ENCODE measurements at places on chromosomes 4 and X.
A peak's percentile ranks its signal among the peaks of the same experiment; 100 is the strongest.

- no peak for DNase-seq
Observed at GRCh38 chrX:152735101-152735500, 1.5 kb downstream of the MAGEA12 start.

GRCh38 chr4:128682942-128683666, 126.4 kb upstream of the JADE1 start:
- DNase-seq, result no peak

DNA sequence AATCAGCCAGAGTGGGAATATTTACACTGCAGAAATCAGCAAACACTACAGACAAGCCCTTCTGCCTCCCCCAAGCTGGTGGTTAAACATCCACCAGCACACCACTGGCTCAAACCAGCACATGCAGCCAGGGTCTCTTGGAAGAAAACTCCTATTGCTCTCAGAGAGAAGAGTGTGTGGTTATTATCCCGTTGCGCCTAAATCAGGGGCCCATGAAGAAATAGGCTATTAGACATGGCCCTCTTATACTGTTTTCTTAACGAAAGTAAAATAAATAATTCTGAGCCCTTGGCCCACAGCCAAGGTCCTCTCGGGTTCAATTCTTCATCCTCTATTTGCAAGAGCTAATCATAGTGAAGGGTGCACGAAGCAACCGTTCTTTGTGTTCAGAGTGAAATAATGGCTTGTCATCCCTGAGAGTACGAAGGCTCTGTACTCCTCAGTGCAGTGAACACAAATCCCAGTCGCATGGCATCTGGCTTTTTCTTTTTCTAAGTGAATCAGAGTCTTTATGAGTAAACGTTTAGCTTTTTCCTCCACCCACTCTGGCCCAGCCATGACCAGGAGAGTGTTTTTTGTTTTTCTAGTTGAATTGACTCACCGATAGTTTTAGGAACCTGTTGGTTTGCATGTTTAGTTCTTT, 33.4 kb upstream of the RBM47 start:
- DNase-seq, result no peak

DNA sequence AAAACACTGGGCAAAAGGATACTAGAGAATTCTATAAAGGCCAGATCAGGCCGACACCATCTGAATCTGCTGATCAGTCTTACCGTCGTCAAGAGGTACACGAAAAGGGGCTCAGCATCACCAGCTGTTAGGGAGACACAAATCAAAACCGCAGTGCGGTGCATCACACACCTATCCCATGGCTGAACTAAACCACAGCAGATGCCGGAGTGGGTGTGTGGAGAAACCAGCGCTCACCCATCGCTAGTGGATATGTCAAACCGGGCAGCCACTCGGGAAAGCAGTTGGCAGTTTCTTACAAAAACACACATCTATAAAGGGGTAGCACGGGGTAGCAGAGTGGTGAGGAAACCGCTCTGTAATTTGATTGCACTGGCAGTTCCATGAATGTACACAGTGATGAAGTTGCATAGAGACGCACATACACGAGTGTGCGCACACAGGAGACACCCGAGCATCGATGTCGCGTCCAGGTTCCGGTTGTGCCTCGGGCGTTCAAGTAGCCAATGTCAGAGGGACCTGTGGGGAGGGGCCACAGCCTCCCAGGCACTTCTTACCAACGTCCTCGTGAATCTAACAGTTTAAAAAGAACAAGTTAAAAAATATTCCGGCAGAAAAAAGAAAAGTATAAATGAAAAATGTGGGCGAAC, 23.1 kb upstream of the CCNQ start:
- DNase-seq, result no peak

- no peak for DNase-seq
Observed at GRCh38 chr4:182532441-182532840, 289.2 kb downstream of the TENM3 start.

- peak; percentile 1 for DNase-seq
Observed at GRCh38 chr4:76894537-76895255, 3.2 kb downstream of the SOWAHB start.

GRCh38 chrX:41429592-41429991, 17.6 kb upstream of the NYX start:
- DNase-seq, result no peak

DNA sequence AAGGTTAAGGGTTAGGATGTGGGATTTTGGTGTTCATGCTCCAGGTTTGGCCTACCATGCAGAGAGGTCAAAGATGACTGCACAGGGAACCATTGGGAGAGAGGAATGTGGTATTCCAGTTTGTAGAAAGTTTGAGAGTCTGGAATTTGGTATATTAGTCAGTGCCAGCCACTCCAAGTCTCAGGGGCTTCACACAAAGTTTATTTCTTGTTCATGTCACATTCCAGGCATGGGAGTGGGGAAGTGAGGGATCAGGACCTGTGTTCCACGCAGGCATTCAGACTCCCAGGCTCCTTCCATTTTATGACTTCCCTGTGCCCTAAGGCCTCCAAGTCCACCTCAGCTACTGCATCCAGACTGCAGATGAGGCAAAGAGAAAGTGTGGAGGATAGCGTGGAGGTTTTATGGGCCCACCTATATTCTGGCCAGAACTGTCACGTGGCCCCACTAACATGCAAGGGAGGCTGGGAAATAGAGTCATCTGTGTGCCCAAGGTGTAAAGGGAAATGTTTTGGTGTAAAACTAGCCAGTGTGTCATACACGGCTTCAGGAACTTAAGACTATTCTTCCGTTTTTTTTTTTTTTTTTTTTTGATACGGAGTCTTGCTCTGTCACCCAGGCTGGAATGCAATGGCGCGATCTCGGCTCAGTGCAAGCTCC, 140.6 kb upstream of the SCML1 start:
- no peak for DNase-seq

DNA sequence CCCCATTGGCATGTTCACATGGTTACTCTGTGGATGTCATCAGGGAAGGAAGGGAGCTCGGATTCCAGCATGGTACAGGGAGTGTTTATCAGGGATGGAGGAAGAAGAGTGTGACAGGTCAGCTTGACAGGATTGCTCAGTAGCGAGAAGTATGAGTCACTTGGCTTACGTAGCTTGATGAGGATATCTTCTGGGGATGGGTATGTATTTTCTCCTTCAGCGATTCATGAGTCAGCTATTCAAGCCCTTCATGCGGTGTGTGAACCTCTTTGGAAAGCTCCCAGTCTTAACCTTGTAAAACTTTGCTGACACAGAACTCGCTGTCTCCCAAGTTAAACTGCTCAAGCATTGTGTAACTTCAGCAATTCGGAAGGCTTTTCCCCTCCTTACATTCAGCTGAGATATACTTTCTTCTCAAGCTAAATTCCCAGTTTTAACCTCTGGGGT, 275.4 kb downstream of the ARHGAP10 start:
- DNase-seq, result no peak

DNA sequence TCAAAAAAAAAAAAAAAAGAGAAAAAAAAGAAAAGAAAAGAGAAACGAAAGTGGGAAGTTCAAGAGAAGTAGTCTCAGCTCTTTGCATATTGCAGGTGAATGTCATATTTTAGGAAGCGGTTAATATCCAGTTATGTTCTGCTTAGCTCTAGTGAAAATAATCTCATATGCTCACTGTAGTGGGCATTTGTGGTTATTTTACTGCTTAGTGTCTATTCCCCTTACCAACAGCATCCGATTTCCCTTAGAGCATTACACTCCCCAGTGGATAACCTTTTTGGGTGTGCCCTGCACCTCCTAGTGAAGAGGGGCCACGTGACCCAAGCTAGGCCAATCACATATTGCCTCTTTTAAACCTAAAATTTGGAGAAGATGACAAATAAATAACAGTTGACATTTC, 111.2 kb upstream of the ZNF827 start:
- DNase-seq, result no peak

DNA sequence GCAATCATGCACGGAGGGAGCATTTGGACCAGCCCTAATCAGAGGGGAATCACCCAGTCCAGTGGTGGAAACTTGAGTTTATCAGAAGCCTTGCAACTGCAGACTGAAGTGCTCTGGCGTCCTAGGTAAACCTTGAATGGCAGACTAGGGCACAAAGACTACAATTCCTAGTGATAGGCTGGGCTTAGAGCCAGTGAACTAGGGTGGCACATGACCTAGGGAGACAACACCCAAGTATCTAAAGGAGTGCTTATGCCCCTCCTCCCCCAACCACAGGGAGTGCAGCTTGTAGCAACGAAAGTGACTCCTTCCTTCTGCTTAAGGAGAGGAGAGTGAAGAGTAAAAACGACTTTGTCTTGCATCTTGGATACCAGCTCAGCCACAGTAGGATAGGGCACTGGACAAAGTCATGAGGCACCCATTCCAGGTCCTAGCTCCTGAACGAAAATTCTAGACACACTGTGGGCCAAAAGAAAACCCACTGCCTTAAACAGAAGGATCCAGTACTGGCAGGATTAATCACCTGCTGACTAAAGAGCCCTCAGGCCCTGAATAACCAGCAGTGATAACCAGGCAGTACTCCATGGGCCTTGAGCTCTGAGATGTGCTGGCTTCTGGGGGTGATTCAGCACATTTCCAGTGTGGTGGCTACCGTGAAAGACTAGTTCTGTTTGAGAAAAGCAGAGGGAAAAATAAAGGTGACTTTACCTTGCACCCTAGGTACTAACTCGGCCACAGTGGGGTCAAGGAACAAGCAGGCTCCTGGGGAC, 58.7 kb upstream of the STARD8 start:
- DNase-seq, result no peak

GRCh38 chr4:3531879-3532750, at the start of gene LRPAP1:
Gene LRPAP1, minus strand, starts transcription at chr4:3532422. Its CDS starts 10 bp downstream, at chr4:3532412.
- DNase-seq, result peak; percentile 69

GRCh38 chr4:13309751-13310150, 174.4 kb downstream of the RAB28 start:
- DNase-seq, result no peak

DNA sequence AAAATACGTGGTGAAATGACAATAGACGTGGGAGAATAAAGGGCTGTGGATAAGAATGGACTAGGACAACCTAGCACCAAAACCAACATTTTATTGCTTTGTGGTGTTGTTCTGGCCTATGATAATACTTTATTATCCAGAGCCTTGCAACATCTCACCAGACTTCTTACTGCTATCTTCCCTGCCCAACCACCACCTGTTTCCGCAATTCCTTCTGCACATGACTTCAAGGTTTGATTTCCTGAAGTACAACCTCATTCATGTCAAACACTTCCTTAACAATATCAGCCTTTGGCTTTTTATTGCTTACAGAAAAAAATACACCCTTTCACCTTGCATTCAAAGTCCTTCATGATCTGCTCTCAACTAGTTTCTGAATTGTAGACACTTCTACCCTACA, 84.8 kb downstream of the RTL3 start:
- no peak for DNase-seq

- no peak for DNase-seq
Observed at GRCh38 chr4:85142451-85142850, 176.0 kb upstream of the WDFY3 start.

DNA sequence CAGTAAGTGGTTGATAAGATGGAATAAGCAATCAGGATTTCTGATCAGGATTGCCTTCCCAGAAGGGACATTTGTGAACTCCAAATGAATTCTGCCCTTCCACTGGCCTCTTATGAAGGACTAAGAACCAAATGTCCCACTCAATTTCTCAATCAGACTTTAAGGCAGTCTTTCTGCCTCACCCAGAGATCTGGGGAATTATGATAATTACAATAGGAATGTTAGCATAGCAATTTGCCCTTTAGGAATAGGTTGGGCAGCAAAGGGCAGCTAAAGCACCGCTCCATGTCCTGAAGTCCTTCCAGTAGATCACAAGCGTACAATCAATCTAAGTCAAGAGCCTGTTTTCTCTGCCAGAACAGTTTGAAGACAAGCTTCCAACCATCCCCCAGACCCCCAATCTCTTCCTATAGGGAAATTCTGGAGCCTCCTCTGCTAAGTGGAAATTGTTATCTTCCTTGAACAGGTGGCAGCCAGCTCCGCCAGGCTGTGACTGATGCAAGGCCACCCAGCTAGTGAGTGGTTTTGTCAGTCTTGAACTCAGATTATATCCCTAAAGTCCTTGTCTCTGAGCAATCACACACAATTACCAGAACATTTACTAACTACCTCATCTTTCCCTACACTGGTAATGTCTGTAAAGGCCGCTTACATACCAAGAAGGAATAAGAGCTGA, 18.6 kb downstream of the NKX3-2 start:
- DNase-seq, result peak; percentile 7

GRCh38 chr4:1880332-1880731, 9.1 kb downstream of the NSD2 start:
- no peak for DNase-seq

- no peak for DNase-seq
Observed at GRCh38 chr4:72394012-72394663, 174.9 kb downstream of the ADAMTS3 start.

DNA sequence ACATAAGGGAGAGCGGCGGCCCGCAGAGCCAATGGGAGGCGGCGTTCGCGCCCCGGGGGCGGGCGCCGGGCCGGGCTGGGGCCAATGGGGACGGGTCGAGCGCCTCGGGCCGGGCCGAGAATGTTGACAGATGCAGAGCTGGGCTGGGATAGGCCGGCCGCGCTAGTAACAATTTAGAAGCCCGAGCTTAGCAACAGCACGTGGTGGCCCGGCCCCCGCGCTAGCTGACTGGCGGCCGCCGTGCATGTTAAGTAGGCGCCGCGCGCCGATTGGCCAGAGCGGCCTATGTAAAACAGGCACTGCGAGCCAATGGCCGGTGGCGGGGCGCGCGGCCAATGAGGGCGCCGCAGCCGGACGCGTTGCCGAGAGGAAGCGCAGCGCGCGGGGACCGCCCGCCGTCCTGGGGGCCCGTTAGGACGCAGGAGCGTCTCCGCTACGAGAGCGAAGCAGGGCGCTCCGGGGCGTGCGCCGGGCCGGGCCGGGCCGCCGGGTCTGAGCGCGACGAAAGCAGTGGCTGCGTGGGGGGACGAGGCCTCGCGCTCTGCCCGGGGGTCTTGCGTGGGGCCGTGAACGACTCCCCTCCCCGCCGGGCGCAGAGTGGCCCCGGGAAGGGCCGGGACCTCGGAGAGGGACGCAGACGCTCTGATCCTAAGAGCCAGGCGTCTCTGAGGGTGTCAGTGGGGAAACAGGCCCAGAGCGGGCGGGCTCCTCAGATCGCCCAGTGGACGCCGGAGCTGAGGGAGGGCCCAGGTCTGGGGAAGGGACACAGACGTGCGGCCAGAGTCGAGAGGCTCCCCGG, 435 bp upstream of the MXD4 start:
- DNase-seq, result peak; percentile 98

- DNase-seq, result no peak
Observed at GRCh38 chr4:38007645-38008044, 47.4 kb downstream of the PTTG2 start.

- DNase-seq, result no peak
Observed at GRCh38 chr4:123346330-123346940, 50.2 kb upstream of the SPRY1 start.

DNA sequence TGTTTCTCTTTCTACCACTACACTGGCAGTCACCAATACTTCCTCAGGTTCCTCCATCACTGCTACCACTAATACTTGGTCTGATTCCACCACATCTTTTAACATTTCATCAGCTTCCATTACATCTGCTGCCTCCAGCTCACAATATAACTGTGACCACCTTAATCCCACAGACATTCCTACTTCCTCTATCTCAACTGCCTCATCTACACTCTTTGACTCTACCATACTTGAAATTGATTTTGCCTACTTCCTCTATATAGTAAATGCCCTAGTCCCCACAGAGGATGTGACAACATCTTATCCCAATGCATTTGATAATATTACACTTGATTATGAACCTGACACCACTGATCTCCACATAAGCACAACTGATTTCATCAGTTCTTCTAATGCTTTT, 29.0 kb downstream of the OPRPN start:
- DNase-seq, result no peak
